Fibroblast of skin of scalp (primary cell): ENCODE measurements at places on chromosomes 6 and 20.
A peak's percentile ranks its signal among the peaks of the same experiment; 100 is the strongest.

GRCh38 chr6:47288267-47289090, 21.2 kb downstream of the TNFRSF21 start:
- DNase-seq = no peak

- peak; percentile 95 for DNase-seq
These were observed 1.4 kb upstream of the TRERF1 start for GRCh38 chr6:42453031-42453653.

DNA sequence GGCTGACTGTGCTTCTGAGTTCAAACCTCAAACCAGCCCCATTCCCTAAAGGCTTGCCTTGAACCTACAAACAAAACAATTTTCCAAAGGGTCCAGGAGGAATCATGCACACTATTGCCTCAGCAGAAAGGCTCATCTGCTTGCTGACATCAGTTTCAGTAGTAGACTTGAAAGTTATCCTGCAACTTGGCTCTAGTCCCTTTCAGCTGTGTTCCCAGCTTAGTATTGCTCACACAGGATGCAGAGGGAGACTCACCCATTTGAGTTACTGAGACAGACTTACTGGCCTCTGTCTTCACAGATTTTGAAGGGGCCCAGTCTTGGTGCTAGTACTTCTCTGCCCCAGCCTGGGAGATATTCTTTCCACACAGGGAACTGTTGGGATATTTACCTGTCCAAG, 38.5 kb upstream of the TFB1M start:
- DNase-seq = peak; percentile 8

GRCh38 chr6:15242937-15243614, 2.8 kb upstream of the JARID2 start:
- DNase-seq = no peak

DNA sequence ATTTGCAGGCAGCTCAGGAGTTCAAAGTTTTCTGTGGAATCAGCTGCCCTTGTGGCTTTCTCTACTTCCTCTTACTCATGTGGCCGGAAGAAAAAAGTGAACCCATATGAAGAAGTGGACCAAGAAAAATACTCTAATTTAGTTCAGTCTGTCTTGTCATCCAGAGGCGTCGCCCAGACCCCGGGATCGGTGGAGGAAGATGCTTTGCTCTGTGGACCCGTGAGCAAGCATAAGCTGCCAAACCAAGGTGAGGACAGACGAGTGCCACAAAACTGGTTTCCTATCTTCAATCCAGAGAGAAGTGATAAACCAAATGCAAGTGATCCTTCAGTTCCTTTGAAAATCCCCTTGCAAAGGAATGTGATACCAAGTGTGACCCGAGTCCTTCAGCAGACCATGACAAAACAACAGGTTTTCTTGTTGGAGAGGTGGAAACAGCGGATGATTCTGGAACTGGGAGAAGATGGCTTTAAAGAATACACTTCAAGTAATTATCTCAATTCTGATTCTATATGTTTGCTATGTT, 1.1 kb downstream of the MGME1 start:
- DNase-seq = peak; percentile 54

DNA sequence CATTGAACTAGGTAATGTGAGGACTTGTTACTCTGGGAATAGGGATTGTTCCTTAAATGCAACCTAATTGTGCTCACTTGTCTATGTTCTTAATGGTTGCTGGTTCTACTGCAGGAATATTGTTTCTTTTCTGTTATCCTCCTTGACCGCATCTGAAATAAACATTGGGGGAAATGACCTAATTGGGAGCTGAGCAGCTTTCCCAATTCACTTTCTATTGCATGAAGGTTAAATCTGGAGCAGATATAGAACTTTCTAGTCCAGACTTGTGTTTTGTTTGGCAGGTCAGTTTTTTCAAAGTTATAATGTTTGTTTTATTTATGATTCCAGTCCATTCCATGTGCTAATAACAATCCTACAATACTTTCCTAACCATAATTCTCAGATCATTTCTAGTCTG, 981.0 kb upstream of the CITED2 start:
- no peak for DNase-seq

- no peak for DNase-seq
These were observed 37.6 kb upstream of the CHMP4B start for GRCh38 chr20:33773412-33774089.

DNA sequence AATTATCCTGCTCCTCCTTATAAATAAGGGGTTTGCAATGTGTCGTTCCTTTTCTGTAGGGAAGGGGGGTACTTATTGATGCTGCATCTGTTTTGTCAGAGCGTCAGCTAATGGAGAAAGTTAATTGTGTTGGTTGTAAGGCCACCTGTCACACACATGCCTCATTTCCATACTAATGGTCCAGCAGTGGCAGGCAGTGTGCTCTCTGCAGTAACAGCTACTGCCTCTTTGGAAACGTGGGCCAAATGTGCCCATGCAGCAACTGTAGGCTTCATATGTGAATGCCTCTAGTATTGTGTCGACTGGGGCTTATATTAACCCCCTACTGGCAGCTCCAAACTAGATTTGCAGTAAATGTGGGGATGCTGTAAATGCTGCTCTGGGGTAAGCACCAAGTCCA, 56.3 kb upstream of the OLIG3 start:
- no peak for DNase-seq
